AG04449 (cell line): ENCODE measurements at places on chromosomes 4 and X.

- no peak for DNase-seq
These were observed 375.4 kb downstream of the ZNF674 start for GRCh38 chrX:46169808-46170207.

- DNase-seq, result no peak
These were observed 1.6 kb upstream of the SETD7 start for GRCh38 chr4:139557556-139558110.

GRCh38 chr4:173821036-173821435 lies 291.0 kb upstream of the HAND2 start:
- DNase-seq, result no peak

- DNase-seq, result no peak
These were observed 151.6 kb upstream of the ZC4H2 start for GRCh38 chrX:65127842-65128241.

DNA sequence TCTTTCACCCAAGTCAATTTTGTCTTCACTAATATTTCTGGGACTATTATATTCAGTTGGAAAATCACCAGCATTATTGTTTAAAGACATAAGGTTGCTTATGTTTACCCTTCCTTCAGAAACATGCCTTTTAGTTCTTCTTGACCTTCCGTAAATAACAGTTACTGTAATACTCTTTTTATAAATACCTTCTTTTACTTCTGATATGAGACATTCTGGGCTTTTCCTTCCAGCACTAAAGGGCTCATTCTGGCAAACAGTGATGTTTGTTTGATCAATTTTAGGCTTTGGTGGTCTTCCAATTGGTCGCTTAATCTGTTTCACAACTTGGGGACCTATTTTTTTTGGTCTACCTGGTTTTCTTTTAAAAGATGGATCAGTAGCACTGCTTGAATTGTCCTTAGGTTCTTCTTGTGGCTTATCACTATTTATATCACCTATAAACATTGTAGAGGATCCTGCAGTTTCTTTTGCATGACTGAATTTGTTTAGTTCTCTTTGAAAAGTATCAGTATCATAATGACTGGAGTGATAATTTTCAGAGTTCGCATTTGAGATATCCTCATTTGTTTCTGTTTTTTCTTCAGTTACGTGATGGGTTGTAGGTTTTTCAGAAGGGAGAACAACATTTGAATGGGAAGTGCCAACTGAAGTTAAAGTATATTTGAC lies 64.8 kb downstream of the NCAPG start:
- no peak for DNase-seq

DNA sequence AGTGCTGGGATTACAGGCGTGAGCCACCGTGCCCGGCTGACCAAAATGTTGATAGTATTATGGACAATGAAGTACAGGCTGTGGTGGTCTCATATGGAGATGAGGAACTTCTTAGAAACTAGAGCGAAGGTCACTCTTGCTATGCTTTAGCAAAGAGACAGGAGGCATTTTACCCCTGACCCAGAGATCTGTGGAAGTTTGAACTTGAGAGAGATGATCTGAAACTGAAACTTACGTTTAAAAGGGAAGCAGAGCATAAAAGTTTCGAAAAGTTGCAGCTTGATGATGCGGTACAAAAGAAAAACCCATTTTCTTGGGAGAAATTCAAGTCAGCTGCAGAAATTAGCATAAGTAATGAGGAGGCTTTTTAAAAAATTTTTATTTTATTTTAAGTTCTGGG lies 8.5 kb upstream of the CTAG2 start:
- no peak for DNase-seq

GRCh38 chr4:121256887-121257466 lies 92.9 kb upstream of the TNIP3 start:
- DNase-seq, result no peak

- DNase-seq, result no peak
These were observed at the start of gene USP46 for GRCh38 chr4:52659001-52659721. Gene USP46, minus strand, starts transcription at chr4:52659301. Its CDS starts 151 bp downstream, at chr4:52659150.
